Keratinocyte (primary cell): ENCODE measurements at places on chromosomes 1 and 21. TPM values are rescaled to one million over a fixed set of nuclear protein-coding genes. Genes with fewer than 3 reads are reported as not detected.

GRCh38 chr21:42486531-42486930, 9.5 kb downstream of the RSPH1 start:
- DNase-seq = no peak
- no peaks in the 10 kb centered on the region for H3K36me3 ChIP-seq
- H3K4me3 ChIP-seq = no peak overlapping the region
- no peaks in the 10 kb centered on the region for H3K27me3 ChIP-seq
- no peak overlapping the region for H3K27ac ChIP-seq

The LMOD1 gene
- 0.01 TPM in 1 of 3 replicates, not detected in the others for polyA plus RNA-seq

GRCh38 chr1:173733912-173734311, 19.1 kb downstream of the KLHL20 start:
- no peaks in the 10 kb centered on the region for H3K27me3 ChIP-seq
- no peak for DNase-seq
- H3K4me3 ChIP-seq = no peak overlapping the region
- H3K4me1 ChIP-seq = no peaks in the 10 kb centered on the region
- peaks cover 4% of the 10 kb centered on the region for H3K36me3 ChIP-seq
- no peak overlapping the region for H3K27ac ChIP-seq

- H3K27ac ChIP-seq = no peak overlapping the region
- H3K27me3 ChIP-seq = no peaks in the 10 kb centered on the region
- peaks cover 7% of the 10 kb centered on the region for H3K4me1 ChIP-seq
- no peak overlapping the region for H3K4me3 ChIP-seq
- DNase-seq = no peak
- no peaks in the 10 kb centered on the region for H3K36me3 ChIP-seq
These were observed 457.7 kb upstream of the ADAMTS5 start for GRCh38 chr21:27424601-27425000.

- H3K27me3 ChIP-seq = peaks cover 10% of the 10 kb centered on the region
- H3K4me3 ChIP-seq = no peak overlapping the region
- no peak overlapping the region for H3K27ac ChIP-seq
- DNase-seq = no peak
These were observed 4.4 kb downstream of the PIGR start for GRCh38 chr1:206941766-206942418.

DNA sequence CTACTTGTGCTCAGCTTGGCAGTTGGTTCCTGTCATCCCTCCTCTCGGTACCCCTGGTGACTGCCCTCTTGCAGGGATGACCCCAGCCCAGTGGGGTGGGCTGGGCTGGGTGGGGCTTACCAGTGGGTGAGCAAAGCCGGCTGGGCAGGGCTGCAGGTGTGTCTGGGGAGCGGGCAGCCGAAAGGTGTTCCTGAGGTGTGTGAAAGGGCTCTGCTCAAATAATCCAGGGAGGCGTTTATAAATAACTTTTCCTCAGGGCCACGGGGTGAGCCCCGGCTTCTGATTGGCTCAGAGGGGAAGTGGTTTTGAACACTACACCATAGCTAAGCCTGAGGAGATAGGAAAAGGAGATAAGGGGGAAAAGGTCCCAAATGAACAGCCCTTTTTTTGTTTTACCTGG, at the start of gene SLC26A9:
Gene SLC26A9 (minus strand): TSS at position 212 of the 400 bp plus-strand sequence. CDS start 7,636 bp downstream, outside the sequence.
- H3K36me3 ChIP-seq = no peaks in the 10 kb centered on the region
- H3K27me3 ChIP-seq = peaks cover 93% of the 10 kb centered on the region
- no peak within 1 kb of the TSS for H3K4me3 ChIP-seq
- H3K4me1 ChIP-seq = peaks cover 6% of the 10 kb centered on the region

GRCh38 chr1:100065183-100065968, 67.4 kb downstream of the SASS6 start:
- no peak overlapping the region for H3K27ac ChIP-seq
- no peaks in the 10 kb centered on the region for H3K27me3 ChIP-seq
- peaks cover 30% of the 10 kb centered on the region for H3K36me3 ChIP-seq
- H3K4me1 ChIP-seq = no peaks in the 10 kb centered on the region

DNA sequence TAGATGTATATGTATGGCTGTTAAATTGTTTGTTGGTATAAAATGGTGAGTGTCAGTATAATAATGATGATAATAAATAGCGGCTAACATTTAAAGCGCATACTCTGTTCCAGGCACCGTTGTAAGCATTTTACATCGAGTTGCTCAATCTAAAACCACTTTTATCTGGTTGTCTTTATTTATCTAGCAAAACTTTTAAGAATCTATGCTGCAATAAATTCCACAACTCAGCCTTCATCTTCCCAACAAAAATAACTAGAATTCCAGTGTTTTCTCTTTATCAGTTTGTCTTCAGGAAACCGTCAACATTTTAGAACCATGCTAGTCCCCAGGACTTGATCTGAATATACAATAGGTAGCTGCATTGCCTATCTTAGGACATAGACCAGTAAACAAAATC, 19.3 kb upstream of the SLC16A1 start:
- H3K36me3 ChIP-seq = no peaks in the 10 kb centered on the region
- H3K27ac ChIP-seq = no peak overlapping the region
- no peaks in the 10 kb centered on the region for H3K4me1 ChIP-seq
- no peak overlapping the region for H3K4me3 ChIP-seq
- no peak for DNase-seq

DNA sequence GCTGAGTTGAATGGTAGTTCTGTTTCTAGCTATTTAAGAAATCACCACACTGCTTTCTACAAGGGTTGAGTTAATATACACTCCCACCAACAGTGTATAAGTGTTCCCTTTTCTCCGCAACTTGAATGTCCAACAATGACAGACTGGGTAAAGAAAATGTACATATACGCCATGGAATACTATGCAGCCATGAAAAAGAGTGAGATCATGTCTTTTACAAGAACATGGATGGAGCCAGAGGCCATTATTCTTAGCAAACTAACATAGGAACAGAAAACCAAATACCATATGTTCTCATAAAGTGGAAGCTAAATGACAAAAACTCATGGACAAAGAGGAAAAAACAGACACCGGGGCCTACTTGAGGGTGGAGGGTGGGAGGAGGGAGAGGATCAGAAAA, 14.8 kb upstream of the TTLL7 start:
- no peak overlapping the region for H3K27ac ChIP-seq
- no peaks in the 10 kb centered on the region for H3K27me3 ChIP-seq
- H3K36me3 ChIP-seq = no peaks in the 10 kb centered on the region
- no peak for DNase-seq

DNA sequence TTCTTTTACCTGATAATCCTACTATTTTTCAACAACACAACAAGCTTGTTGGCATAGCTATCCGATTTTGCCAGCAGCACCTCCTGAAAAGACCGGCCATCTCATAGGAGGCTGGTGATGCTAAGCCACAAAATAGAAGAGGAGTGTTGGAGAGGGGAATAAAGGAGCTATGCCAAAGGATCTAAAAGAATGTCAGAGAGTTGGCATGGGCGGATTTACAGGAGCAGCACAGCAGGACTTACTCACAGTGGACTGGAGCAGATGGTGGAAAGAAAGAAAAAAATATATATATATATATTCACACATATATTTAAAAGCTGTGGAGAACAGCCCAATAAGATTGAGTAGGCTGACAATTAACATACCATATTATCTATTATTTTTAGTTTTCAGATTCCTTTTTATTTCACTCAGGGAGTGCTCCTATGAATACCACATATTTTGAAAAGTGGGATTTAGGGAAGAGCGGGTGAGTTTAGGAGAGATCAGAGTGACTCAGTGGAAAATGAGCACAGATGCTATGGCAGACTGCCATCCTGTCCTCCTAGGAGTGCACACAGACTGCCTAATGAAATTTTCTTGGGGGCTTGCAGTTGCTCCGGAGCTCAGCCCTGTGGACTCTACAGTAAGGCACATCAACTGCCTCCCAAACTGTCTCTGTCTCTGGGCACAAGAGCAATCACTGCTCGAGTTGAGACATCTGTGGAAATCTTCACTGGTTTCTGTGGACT, 394.4 kb upstream of the CHRM3 start:
- H3K27me3 ChIP-seq = no peaks in the 10 kb centered on the region
- no peaks in the 10 kb centered on the region for H3K36me3 ChIP-seq
- no peaks in the 10 kb centered on the region for H3K4me1 ChIP-seq
- DNase-seq = no peak
- no peak overlapping the region for H3K27ac ChIP-seq

The IPP gene
- 6.7 to 10.0 TPM (median 8.3 TPM) in 3 replicates for polyA plus RNA-seq

- H3K27ac ChIP-seq = no peak overlapping the region
- H3K4me3 ChIP-seq = no peak overlapping the region
- H3K36me3 ChIP-seq = no peaks in the 10 kb centered on the region
- no peaks in the 10 kb centered on the region for H3K27me3 ChIP-seq
These were observed 67.0 kb downstream of the C21orf91 start for GRCh38 chr21:17752171-17752570.

The TMEM125 gene
- 0.92 to 2.4 TPM (median 1.0 TPM) in 3 replicates for polyA plus RNA-seq

- no peaks in the 10 kb centered on the region for H3K4me1 ChIP-seq
- no peak overlapping the region for H3K4me3 ChIP-seq
- peaks cover 49% of the 10 kb centered on the region for H3K27me3 ChIP-seq
- H3K27ac ChIP-seq = no peak overlapping the region
These were observed 6.0 kb downstream of the HUNK start for GRCh38 chr21:31878831-31879230.
